Activated T-helper 1 cell treated with anti-CD3 and anti-CD28 coated beads, Interleukin-2, amount 50 U/mL, for 16 hours (primary cell): ENCODE measurements at places on chromosomes 2 and 18.

GRCh38 chr18:39660141-39660540, 2094.5 kb upstream of the CELF4 start:
- no peak for DNase-seq

GRCh38 chr2:64967601-64968000, 21.6 kb upstream of the SLC1A4 start:
- DNase-seq: no peak

- DNase-seq: no peak
Observed at GRCh38 chr2:235908826-235909225, 259.4 kb downstream of the GBX2 start.

- no peak for DNase-seq
Observed at GRCh38 chr2:230982126-230982525, 13.8 kb upstream of the SPATA3 start.

DNA sequence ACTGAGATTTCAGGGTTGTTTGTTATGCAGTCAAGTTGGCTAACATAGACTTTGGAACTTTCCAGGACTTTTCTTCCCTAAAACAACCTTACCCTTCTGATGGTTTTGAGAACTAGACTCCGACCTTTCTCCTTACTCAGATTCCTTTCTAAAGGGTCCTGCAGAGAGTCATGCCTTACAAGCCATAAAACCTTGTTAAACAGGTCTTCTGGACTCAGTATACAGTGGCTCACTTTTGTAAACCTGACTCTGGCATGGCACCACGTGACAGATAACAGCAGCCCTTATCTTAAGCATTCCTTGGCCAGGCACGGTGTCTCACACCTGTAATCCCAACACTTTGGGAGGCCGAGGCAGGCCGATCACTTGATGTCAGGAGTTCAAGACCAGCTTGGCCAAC, 253.2 kb upstream of the RAB6C start:
- DNase-seq: no peak

DNA sequence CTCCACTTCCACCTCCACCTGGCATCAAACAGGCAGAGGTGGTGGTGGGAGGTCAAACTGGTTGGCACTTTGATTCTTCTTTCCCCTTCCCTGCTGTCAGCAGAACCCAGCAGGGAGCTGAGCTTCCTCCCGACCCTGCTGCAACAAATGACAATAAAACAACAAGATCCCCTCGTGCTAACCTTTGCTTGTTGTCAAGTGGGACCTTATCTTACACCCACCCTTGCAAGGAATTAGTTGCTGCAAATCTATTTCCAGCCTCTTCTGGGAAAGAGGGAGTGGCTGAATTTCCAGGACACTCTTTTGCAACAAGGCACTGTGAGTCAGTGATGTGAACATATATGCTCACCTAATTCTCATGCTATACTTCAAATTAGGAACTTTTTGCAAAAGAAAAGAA, 655.1 kb downstream of the DSC3 start:
- DNase-seq: no peak

GRCh38 chr18:44869533-44869932, 188.8 kb downstream of the SETBP1 start:
- no peak for DNase-seq

- DNase-seq: no peak
Observed at GRCh38 chr2:122244598-122245229, 489.3 kb downstream of the TSN start.
